Activated naive CD4-positive, alpha-beta T cell treated with Interleukin-2 at 50 U/mL for 16 hours (primary cell): ENCODE measurements at places on chromosomes 6 and 20.

DNA sequence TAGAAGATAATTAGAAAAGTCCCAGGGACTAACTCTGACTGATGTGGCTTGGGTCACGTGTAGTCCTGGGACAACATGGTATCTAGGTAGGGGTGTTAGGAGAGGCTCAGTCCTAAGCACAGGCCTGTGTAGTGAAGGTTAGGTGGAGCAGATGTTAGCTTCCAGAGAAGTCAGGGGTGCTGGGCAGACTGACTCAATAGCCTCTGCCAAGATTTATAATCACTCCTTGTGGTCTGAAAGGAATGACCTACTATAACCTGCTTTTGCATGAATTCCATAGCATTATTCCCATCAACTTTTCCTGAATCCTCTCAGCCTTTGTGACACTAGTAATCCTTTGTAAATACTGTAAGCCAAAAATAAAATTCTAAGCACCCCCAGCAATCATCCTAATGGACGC, 10.2 kb upstream of the PEX7 start:
- DNase-seq = no peak

DNA sequence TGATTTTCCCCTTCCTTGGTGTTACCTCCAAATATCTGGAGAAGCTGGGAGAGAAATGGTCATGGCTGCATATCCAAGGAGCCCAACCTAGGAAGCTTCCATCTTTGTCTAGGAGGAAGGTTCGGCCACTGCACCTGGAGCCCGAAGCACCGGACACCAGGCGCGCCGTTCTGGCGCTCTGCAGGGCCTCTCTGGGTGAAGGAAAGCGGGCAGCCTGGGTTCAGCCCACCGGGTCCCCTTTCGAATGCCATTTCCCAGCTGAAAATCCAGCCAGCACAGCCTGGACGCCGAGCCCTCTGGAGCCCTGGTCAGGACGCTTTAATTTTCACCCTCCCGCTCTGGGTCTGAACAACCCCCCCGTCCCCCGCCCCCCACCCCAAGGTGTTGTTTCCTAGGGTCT, 1.2 kb downstream of the LINC00237 start:
- no peak for DNase-seq

DNA sequence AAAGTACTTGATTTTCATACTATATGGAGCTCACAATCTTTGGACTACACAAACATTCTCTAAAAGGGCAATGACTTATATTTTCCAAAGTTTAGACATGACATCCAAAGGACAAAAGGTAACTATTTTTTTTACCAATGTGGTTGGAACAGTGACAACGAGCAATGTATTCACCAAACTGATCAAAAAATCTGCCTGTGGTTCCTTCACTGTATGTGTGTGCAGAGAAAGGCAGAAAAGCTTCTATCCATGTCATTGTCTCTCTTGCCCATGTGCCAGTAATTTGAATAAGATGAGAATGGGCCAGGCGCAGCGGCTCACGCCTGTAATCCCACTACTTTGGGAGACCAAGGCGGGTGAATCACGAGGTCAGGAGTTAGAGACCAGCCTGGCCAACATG, 25.5 kb downstream of the MCUR1 start:
- no peak for DNase-seq

DNA sequence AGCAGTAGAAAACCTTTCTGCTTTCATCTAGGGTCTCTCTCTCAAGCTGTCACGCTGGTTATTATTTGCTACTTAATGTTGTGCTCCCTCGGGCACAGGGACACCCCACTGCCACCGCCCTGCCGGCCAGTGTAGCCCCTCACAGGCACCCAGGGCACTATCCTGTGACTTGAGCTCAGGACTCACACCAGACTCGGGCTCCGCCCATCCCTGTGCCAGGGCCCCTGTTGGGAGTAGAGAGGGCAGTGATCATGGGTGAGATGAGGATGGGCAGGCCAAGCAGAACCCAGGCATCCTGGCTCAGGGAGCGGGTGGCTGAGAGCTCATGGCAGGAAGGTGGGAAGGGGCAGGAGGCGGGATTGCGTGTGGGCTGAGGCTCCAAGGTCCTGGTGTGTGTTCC, 371.9 kb downstream of the ZFAND3 start:
- no peak for DNase-seq

- no peak for DNase-seq
These were observed 65.7 kb downstream of the MYLK4 start for GRCh38 chr6:2684766-2685754.

- no peak for DNase-seq
These were observed 29.7 kb upstream of the GATA5 start for GRCh38 chr20:62505337-62506045.

DNA sequence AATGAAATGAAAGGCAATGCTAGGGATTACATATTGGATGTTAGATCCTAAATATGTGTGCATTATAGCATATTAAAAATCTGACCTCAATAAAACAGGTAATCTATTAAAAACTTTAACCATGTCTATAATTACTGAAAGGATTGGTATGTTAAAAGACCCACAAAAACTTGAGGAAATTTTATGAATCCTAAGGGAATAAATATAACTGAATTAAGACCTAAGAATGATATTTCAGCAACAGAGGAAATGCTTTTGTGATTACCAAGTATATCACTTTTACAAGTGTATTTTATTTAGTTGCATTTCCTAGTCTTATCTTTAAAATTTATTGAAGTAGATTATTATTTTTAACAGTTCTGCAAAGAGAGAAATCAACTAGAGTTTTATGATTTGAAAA, 571.5 kb downstream of the HDGFL1 start:
- no peak for DNase-seq

GRCh38 chr6:31294056-31294455, 22.2 kb upstream of the HLA-C start:
- DNase-seq = no peak

- no peak for DNase-seq
These were observed 141.2 kb downstream of the PDE7B start for GRCh38 chr6:135992739-135993138.

- DNase-seq = no peak
These were observed 31.3 kb upstream of the CHD6 start for GRCh38 chr20:41649489-41649888.

GRCh38 chr6:148518511-148519156, 176.0 kb downstream of the SASH1 start:
- DNase-seq = no peak

- no peak for DNase-seq
These were observed 142.6 kb downstream of the CEBPB start for GRCh38 chr20:50333131-50333670.

GRCh38 chr6:16321826-16322225, 83.4 kb downstream of the GMPR start:
- no peak for DNase-seq

DNA sequence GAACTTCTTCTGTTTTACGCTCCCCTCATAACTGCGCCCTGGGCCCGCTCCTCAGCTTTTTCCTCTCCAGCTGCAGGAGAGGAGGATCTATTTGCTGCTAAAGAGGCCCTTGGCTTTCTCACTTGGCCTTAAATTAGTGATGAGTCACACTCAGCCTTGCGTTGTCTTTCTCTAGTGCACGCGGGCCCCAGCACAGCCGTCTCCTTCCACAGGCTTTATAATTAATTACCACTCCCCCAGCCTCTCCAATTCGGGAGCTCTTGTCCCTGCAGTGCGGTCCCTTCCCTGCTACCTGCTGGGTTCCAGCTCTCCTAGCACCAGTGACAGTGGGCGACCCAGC, 25.2 kb downstream of the PACSIN1 start:
- no peak for DNase-seq

- no peak for DNase-seq
These were observed 11.4 kb downstream of the SLC35F1 start for GRCh38 chr6:117918454-117918853.

DNA sequence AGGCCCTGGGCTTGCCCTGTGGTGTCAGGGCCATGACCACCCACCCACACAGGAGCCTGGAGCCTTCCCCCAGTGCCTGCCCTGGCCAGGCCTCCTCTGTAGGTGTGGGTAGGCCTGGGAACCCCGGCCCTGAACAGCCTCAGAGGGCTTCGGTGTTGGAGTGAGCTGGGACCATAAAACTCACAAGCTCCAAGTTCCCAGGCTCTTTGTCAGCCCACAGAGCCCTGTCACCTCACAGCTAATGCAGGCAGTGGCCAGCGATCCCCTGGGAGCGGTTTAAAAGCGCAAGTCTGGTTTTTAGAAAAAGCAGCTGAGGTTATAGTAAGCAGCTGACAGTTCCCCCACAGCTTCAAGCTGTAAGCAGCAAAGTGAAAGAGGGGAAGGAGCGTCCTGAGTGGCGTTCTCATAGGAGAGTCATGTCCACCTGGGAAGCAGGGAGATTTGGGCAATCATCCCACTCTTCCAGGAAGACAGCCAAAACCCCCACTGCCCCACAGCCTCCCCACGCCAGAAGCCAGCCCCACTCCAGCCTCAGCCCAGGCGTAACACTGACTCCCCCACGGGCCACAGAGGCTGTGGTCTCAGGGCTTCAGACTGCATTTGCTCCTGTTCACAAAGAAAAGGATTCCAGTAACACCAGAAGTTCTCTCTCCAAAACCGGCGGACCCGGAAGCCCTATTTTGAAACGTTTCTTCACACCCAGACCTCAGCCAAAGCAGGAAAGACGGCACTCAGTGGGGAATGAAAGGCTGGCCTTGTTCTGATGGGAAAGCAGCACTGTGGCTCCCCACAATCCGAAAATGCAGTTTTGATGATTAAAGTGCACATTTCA, 34.3 kb upstream of the FOXC1 start:
- DNase-seq = no peak

- DNase-seq = no peak
These were observed 26.9 kb downstream of the FAM50B start for GRCh38 chr6:3876101-3876500.

DNA sequence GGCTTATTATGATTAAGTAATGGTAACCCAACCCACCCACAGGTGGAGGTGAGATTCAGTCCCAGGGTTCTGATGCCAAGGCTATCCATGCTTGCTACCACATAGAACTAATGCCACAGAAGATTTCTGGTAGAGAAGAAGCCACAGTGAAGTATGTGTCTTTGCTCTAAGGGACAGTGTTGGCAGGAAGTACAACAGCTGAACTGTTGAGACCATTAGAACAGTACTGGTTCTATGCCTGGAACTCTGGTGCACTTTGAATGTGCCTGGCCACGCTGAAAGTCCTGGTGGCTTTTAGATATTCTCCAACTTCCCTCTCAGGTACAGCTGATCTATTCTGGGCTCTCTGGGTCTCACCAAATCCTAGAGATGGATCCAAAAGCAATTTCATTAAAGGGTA, 7.8 kb downstream of the STX7 start:
- DNase-seq = no peak

- DNase-seq = no peak
These were observed 19.4 kb upstream of the EPB41L1 start for GRCh38 chr20:36135159-36135558.

DNA sequence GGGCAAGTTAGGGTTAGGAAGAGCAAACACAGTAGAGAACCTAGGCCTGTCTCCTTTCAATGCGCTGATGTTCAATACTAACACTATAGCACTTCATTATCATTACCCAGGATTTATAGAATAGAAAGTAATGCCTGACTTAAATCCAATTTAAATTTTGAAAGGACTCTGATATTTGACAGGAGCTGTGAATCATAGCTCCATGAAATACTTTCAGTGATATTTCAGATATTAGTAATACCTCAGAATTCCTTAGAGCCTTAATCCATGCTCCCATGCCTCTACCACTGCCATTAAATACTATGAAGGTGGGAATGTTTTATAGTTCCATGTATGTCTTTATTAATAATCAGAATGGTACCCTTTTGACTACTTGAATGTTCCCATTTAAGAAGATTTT, 530.2 kb downstream of the BCKDHB start:
- no peak for DNase-seq

DNA sequence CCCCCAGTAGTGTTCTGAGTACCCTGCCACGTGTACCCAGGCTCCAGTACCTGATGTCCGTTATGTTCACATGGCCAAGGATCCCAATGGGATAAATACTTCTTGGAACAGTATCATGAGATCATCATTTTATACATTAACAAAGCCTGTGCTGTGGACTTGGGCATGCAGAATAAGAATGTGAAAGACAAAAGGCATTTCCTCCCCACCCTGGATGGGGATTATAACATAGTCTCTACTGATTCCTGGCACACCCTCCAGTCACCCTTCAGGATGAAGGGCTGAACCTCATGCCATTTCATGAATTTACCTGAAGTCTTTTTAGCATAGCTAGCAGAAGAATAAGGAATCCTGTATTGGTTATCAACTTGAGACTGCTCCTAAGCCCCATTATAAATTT, 2.8 kb downstream of the TNFRSF21 start:
- DNase-seq = no peak

GRCh38 chr20:58169450-58169849, 59.0 kb downstream of the ANKRD60 start:
- no peak for DNase-seq

GRCh38 chr6:154933181-154933827, 61.8 kb upstream of the TIAM2 start:
- DNase-seq = no peak

DNA sequence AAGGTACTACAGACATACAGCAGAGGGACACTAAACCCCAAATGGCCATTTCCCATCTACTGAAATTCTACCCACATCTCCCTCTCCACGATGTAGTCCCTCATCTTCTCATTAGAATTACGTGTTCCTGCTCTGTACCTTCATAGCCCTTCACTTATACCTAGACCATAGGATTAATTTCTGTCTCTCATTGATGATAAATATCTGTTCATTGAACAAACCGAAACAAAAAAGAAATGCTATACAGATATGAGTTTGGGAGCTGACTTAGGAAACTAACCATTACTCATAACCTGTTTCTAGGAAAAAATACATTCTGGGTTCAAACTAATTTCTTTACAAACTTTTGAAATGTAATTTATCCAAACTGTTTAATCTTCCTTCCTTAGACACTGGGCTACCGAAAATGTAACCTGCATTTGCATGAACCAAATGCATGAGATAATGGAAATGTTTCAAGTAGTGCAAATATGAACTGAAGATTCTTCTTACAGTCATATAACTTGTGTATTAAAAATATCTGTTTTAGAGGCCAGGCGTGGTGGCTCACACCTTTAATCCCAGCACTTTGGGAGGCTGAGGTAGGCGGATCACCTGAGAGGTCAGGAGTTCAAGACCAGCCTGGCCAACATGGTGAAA, 85.3 kb downstream of the GJA10 start:
- no peak for DNase-seq

GRCh38 chr20:59150821-59151251, 12.8 kb upstream of the ZNF831 start:
- no peak for DNase-seq

DNA sequence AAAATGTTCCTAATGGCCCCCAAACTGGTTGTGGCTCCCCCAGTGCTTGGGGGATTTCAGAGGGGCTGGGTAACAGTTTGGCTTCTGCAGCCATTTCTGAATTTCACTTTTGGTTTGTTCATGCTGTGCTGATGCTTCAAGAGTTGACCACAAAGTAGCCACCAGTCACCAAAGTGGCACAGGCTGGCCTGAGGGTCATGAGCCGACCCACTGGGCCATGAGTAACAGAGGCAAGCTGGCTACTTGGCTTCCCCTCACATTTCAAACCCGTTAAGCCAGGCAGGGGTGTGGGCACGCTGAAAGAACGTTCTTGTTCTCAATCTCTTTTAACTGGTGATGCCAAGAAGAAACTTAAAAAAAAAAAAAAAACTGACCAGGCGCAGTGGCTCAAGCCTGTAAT, 15.1 kb upstream of the NXT1 start:
- DNase-seq = no peak

GRCh38 chr6:43150051-43150751, 20.9 kb upstream of the SRF start:
- DNase-seq = no peak

- no peak for DNase-seq
These were observed 54.6 kb downstream of the STK35 start for GRCh38 chr20:2156224-2156623.

GRCh38 chr6:161727083-161727833, 453.4 kb upstream of the AGPAT4 start:
- DNase-seq = no peak
